Fibroblast of mammary gland (primary cell): ENCODE measurements at places on chromosomes 7 and 10.

DNA sequence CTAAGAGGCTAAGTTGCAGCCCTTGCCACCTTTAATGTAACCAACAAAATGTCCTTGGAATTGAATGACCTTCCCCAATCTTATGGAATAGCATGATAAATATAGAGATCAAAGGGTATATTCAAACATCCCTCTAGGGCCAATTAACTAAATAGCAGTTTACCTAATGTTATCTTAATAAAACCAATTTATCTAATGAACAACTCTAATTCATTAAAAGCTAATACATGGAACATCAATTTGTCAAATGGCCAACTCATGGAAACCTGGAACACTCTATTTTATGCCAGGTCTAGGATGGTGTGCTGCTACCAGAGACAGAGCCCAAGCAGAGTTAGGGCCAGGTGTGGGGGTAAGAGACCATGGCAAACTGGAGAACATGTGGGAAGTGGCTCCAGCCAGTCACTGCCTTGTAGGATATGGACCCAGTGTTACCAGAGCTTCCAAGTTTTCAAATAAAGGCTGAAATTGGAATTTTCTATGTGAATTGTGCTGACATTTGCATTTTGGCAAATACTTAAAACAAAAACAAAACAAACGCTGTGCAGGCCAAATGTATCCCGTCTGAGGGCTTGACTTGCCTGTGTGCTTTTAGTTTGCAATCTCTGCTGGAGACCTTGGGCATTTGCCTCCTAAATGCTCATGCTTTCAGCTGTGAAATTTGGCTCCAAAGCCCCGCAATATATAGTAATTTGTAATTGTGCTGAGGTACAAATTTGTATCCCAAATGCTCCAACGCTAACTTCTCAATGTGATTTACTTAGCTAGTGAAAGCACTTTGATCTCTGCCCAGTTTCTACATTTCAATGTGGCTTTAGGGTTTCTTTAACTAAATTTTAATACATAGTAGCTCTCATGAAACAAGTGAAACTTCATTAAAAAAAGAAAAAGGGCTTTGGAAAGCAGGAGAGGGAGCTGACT is 55.1 kb downstream of the CPED1 start:
- no peak for DNase-seq

DNA sequence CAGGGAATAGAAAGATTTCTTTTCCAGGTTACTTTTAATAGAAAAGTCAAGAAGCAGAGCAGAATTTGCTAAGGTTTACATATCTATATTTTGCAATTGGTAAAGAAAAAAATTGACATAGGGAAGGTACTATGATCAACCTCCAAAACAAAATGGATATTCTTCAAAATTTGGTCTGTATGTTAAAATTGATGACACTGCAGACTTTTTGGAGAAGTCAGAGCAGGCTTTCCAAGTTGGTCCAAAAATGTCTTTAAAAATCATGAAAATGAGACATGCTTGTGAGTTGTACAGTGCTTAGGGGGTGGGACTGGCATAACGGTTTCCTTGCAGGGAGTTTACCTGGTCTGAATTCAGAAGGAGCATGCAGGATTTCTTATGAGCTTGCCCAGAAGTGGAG is 77.0 kb downstream of the TFPI2 start:
- DNase-seq: no peak

DNA sequence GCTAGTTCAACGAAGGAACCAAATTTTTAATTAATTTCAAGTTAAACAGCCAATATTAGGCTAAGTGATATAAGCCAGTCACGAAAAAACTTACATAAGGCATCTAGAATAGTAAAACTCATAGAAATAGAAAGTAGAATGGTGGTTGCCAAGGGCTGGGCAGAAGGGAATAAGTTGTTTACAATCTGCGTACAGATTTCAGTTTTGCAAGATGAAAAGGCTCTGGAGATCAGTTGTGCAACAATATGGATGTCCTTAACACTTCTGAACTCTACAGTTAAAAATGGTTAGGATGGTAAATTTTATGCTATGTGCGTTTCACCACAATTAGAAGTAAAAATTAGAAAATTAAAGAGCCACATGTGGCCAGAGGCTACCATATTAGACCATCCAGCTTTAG is 13.3 kb downstream of the SCRN1 start:
- DNase-seq: peak; percentile 34

DNA sequence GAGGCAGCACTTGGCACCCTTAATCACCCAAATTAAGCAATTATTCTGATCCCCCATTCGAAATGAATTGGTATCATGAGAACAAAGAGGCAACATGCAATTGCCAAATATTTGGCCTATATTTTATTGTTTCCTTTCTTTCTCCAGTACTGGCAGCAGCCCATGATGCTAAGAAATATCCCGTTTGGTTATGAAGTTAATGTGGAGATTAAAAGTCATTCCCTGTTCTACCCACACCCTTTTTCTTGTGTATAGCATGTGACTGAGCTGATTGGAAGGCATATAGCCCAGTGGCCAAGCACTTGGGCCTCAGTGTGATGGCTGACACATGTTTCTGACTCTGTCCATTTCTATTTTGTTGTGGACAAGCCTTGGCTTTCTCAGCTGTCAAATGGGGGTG is 692.3 kb upstream of the GALNT17 start:
- DNase-seq: no peak

- DNase-seq: peak; percentile 3
Observed at GRCh38 chr7:129401967-129402860, 32.0 kb upstream of the STRIP2 start.

DNA sequence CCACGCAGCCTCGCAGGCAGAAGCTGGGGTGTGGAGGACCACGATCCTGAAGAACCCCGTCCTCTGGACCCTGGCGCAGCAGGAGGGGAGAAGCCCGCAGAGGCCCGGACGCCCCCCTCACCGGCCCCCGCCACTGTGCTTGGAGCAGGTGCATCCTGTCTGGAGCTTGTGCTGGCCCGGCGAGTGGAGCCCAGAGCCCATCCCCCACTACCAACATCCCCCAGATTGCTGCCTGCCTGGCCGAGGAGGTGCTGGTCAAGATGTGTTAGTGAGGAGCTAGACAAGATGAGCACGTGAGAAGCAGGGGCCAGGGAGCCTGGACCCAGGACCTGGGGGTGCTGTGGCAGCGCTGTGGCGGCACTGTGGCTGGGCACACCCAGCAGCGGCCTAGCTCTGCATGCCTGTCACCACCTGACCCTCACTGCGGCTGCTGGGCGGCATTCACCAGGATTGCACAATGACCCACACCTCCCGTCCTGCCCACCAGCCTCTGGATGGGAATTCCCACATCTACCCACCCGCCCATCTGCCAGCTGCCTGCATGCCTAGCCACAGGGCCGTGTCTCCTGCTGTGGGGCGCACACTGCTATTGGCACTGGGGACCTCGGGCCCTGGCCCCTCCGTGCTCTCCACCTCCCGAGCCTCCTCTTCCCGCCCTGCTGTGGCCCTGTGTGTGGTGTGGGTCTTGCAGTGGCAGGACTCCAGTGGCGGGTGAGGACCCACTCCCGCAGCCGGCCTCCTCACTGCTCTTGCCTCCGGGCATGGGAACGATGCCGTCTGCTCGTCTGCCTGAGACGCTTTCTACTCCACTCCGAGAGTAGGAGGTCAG is 11.8 kb downstream of the GPR146 start:
- DNase-seq: no peak

DNA sequence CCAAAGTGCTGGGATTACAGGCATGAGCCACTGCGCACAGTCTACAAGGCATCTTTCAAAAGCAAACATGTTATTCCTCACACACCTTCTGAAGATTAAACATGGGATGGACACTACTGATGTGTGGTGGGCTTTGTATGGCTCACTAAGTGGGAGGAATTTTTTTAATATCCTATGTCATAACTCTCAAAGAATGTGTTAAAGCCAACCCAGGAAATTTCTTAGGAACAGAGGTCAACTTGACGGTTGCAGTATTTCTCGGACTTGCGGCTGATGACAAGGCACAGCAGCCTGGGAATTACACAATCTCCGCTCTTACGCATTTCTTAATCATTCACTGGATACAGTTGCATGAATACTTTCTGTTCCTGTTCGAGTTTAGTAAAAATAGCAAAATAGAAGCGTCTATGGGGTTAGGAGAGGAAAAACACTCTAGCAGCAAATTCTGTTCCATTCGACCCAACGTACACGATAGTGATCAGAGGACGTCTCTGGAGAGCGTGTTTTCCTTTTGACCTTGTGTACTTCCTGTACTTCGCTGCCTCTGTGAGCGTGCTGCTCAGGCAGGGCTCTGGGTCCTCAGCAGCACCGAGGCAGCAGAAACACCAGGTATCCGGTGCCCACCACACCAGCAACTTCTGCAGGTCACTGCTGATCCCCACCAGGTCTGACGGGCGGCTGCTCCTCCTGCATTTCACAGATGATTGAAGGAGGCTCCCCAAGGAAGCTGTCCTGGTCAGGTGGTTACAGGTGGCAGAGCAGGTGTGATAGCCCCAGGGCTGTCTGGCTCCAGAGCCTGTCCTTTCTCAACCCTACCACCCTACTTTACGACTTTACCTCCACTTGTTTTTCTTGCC is 26.4 kb upstream of the SRGN start:
- DNase-seq: peak; percentile 99

DNA sequence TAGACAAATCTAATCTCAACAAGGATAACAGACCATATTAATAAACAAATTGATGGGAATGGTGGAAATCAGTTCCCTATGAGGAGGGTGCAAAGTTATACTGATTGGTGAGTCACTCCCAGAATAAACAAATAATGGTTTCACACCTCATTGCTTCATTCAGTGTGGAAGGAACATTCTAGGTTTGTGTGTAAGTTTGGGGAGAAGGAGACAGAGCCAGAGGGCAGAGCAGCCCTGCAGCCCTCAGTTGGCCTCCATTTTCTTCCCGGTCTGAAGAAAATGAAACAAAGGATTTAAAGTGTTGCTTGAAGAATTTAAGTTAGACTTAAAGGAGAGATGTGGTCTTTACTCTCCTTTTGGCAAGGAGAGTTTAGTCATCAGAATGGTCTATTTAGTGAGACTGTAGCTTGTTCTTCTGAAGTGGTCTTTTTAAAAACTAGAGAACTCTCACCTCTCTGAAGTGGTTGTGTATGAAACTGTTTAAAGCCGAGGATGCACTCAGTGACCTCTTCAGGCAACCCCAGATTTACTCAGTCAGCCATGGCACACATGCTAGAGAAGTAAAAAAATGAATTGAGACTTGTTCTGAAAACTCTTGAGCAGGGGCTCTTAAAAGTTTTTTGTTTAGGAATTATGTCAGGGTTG is 27.2 kb downstream of the IKZF1 start:
- DNase-seq: no peak

DNA sequence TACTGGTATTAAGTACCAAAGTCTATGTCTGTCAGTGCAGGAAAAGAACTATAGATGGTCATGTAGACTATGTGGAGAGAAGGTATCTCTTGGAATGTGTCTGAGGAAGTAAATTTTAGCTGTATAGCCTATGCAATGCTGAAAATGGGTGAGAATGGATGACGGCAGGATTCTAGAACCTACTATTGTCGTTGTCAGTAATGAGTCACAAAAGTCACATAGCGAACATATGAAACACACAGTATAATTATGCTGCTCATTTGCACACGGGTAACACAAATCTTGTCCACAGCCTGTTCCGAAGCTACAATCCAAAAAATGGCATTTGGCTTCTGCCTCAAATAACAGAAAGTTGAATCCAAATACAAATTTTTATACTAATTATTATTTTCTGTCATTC is 33.6 kb upstream of the KMT2E start:
- peak; percentile 69 for DNase-seq

DNA sequence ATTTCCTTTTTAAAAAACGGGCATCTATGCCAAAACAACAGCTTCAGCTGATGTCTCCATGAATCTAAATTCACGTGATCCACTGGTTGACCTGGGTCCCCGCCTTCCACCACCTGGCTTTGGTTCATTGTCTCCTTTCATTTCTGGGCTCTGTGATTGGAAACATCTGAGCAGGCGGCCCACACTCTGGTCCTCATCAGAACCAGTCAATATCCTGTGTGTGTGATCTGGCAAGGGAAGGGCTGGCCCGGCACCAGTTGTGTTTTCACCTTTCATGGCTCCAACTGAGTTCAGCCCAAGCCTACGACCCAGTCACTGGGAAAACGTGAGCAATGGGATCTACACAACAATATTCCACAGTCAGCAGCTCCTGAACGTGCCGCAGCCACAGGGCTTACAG is 46.2 kb downstream of the PARP12 start:
- no peak for DNase-seq

DNA sequence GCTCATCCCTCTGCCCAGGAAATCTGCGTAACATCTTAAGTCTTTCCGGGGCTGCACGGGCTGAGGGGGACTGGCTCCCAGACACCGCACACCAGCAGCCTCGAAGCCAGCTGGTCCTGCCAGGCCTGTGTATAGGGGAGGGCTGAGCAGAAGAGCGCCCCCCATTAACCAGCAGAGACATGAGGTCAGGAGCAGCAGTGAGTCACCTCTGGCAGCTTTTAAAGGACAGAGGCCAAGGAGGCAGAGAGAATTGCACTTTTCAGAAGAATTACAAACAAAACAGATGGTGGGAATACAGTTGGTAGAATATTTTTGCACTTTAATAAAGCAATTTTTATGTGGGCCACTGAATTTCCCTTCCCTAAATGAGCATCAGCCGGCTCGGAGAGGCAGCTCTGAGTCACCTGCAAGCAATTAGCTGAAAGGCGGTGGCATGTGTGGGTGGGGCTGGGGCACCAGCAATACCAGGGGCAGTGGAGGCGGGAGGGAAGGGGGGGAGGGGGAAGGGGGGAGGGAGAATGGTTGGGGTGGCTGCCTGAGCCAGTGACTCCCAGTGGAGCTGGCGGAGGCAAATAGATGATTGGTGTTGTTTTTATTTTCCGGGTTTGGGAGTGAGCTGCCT is 39.1 kb downstream of the GOLGA7B start:
- DNase-seq: peak; percentile 67

DNA sequence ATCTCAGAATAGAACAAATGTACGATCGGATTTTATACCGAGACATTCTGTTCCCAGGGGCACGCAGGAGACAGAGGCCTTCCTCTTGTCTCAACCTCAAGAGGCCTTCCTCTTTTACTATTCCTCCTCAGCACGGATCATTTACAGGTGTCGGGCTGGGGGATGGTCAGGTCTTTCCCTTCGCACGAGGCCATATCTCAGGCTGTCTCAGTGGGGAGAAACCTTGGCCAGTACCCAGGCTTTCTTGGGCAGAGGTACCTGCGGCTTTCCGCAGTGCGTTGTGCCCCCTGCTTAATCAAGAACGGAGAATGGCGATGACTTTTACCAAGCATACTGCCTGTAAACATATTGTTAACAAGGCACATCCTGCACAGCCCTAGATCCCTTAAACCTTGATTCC is 44.2 kb downstream of the FANK1 start:
- DNase-seq: no peak
